ENCODE measurements at places on chromosomes 3 and 15.

- DNase-seq: no peak
Observed at GRCh38 chr15:63494408-63494807, 10.0 kb upstream of the USP3 start.

- DNase-seq: no peak
Observed at GRCh38 chr3:71859123-71859519, 74.2 kb upstream of the PROK2 start.

GRCh38 chr15:57327985-57328471 is 48.3 kb upstream of the CGNL1 start:
- peak; percentile 84 for DNase-seq

DNA sequence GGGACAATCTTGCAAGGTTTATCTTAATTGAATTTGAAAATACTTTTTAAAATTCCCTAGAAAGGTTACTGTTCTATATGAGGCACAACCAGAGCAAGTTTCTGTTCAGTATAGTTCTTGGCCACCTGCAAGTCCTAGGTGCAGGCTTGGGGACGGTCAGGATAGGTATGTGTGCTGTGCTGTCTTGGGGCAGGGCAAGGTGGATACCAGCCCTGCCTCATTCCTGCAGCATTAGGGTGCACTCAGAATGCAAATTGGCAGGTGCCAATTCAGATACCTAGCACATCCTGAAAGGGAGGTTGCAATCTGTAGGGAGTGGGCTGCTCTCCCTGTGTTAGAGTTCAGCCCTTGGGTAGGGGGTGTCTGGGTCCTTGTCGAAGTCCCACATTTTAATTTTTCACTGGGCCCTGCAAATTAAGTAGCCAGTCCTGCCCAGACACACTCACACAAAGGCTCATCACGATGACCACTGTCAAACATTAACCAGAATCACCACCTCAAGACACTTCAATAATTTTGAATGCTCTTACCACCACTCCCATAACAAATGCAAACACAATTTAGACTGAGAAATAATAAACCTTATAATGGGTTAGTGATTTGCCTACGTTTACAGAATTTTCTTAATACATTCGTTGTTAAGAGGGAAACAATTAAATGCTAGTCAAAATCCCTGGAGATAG is 838.0 kb upstream of the NR2F2 start:
- DNase-seq: no peak

GRCh38 chr3:8460815-8461456 is 40.7 kb upstream of the LMCD1 start:
- DNase-seq: peak; percentile 51

GRCh38 chr15:96323319-96324145 is 7.0 kb upstream of the NR2F2 start:
- peak; percentile 14 for DNase-seq

DNA sequence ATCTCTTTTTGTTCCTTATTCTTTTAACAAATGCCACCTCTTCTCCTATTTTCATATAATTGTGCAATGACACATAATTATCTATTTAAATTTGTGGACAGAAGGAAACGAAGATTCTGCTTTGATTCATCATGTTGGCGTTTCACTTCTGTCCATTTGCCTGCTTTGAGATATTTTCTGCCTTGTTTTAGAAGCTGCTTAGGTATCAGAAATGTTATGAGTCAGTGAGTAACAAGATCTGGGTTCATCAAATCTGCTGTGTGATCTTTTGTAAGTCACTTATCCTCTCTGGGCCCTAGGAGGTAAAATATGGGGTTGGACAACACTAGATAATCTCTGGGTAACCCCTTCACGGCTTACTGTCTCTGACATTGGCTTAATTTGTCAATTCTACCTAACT is 7.3 kb upstream of the MINDY4B start:
- DNase-seq: no peak

DNA sequence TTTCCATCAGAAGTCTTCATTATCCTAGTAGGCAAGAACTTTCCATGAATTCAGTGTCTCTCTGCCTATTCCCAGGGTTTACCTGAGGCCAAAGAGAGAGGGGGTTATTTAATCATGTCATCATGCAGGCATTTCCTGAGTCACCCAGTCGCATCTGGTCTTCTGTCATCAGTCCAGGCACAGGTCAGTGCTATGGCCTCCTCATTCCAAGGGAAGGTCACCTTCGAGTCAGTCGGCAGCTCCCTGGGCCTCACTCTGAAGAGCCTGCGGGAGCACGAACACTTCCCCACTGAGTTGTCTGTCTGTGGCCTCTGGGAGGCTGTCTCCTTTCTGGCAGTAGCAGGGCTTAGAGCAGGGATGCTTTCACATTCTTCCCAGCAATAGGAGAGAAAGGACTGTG is 26.2 kb upstream of the LRTM1 start:
- DNase-seq: peak; percentile 86

- DNase-seq: no peak
Observed at GRCh38 chr15:72737723-72738122, 45.8 kb downstream of the ADPGK start.

- peak; percentile 20 for DNase-seq
Observed at GRCh38 chr3:192929755-192930547, 12.3 kb upstream of the MB21D2 start.

DNA sequence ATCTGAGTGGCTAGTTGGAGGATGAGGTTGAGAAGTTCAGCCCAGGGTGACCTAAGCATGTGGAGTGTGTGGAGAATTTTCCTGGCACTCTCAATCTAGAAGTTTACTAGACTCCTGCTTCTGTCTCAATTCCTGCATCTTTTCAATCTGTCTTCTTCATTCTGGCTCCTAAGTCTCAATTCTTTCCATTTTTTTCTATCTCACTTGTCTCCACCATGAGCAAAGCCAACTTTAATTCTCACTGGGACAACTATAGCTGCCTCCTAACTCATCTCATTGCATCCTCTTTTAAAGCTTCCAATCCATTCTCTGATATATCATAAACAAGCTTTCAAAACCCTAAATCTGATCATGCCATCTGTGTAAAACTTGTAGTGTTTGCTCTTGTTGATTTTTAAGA is 569.3 kb downstream of the NAALADL2 start:
- DNase-seq: no peak

GRCh38 chr15:35701402-35702046 is 155.6 kb upstream of the DPH6 start:
- DNase-seq: no peak

DNA sequence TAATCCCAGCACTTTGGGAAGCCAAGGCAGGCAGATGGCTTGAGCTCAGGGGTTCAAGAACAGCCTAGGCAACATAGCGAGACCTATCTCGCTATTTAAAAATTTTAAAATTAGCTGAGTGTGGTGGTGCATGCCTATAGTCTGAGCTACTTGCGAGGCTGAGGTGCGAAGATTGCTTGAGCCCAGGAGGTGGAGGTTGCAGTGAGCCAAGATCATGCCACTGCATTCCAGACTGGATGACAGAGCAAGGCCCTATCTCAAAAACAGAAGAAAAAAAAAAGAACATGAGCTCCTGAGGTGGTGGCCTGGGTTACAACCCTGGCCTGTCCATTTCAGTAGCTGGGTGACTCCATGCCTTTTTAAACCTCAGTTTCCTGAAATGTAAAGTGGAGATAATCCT is 7.2 kb downstream of the DNASE1L3 start:
- no peak for DNase-seq

- DNase-seq: peak; percentile 70
Observed at GRCh38 chr3:71583566-71584393, at the start of gene FOXP1. Gene FOXP1, minus strand, starts transcription at chr3:71583728. Its CDS starts 385,347 bp downstream, at chr3:71198381.

- no peak for DNase-seq
Observed at GRCh38 chr3:142088522-142088921, 60.8 kb downstream of the TFDP2 start.

- DNase-seq: peak; percentile 20
Observed at GRCh38 chr15:29857221-29857789, 35.0 kb upstream of the TJP1 start.

DNA sequence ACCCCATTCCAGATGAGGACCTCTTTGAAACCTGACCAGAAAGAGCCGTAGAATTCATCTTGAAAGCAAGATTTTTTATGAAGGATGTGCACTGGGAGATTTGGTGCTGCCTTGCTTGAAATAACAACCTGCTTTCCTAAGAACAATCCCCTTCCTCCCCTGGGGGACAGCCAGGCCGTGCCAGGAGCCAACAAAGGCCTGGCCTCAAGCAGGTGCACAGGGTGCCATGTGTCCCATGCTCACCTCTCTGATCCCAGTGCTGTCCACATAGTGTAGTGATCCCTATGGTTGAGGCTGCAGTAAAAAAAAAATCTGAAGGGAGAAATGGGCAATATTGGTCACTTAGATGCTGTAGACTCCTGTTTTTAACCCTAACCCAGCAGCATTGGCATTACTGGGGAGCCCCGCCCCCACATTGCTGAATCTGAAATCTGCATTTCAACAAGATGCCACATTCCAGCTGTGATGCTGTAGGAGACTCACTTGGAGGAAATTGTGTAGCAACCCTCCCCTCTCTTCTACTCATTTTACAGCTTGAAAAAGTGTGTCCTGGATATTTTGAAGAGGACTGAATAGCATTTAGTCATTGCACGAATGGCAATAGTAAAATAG is 171.2 kb downstream of the APBA2 start:
- DNase-seq: no peak

- no peak for DNase-seq
Observed at GRCh38 chr3:23390446-23390845, 187.3 kb downstream of the UBE2E2 start.

GRCh38 chr3:113231827-113232253 is 20.5 kb downstream of the BOC start:
- DNase-seq: peak; percentile 78

DNA sequence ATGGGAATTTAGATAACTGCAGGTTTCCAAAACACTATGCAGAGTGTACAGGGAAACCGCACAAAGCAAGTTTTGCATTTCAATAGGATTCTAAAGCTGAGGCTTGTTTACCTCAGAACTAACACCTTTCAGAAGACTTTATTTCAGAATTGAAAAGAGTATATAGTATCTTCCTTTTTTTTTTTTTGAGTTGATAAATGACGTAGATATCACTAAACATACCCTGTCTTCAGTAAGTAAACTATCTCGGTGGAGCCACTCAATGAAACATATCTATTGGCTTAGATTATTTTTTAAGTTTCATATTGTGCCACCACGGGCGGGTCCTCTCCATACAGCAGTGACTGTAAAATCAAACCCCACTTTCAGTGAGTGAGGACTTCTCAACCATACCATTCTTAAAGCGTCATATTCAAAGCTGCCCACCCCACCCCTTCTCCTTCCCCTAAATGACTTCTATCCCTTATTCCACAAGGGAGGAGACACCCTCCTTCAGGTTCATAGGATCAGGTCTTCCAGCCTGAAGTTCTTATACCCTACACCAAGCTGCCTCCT is 2.0 kb upstream of the TBL1XR1 start:
- no peak for DNase-seq

- DNase-seq: peak; percentile 6
Observed at GRCh38 chr15:25933456-25934158, 70.5 kb upstream of the ATP10A start.

- DNase-seq: no peak
Observed at GRCh38 chr3:174333640-174334039, 525.5 kb upstream of the NAALADL2 start.

DNA sequence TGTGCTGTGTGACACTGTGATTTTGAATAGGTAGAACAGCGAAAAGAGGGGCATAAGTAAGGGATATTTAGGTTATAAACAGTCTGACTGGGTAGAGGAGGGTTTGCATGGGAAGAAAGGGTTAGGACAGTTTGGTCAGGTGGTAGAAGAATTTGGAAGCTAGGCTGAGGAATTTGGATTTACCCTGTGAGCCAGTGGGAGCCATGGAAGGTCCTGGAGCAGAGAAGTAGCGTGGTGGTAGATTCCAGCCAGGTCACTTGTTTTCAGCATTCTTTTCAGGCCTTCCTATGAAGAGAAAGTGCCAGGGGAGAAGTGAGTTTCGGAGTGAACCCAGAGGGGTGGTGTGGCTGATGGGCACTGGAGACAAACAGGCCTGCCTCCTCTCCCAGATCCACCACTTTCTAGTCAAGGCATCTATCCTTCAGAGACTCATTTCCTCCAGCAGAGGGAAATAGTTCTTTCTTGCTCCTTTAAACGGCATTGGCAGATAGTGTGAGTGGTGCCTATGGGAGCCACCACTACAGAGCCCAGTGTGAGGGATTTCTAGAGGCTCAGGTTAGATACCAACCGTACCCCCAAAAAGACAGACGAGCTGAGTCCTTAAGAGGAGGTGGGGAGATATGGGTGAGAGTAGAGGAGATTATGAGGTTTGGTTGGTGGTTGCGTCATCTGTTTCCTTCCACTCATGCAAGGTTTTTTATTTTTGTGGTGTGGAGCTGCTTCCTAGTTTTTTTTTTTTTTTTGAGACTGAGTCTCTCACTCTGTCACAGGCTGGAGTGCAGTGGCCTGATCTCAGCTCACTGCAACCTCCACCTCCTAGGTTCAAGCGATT is 21.2 kb downstream of the PXK start:
- peak; percentile 53 for DNase-seq

DNA sequence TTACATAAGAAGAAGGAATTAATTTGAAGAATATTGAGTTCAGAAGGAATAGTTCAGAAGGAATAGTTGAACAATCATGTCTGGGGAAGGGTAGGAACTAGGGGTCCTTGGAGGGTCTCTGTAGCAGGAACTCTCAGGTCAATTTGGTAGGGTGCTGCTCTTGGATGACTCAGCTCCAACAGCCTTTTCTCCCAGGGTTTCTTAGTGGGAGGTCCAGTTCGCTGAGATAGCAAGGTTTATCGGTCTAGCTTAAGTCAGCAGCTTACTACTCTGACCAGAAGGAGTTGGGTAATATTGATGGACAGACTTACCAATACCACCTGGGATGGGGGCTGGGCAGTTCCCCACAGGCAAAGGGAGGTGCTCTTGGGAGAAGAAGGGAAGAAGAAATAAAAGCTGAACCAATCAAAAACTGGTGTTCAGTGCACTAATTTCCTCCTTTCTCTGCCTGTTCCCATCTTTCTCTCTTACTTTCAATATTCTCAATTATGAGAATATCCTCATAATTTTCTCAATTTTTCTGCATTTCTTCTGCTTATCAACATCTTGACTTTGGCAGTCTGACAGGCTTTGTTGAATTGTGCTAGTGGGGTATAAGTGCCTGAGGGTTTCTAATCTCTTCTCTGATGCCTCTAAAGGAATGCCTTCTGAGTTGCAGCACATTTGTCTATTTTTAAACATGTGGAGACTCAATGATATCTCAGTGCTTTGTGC is 14.4 kb upstream of the MITF start:
- DNase-seq: peak; percentile 47

- no peak for DNase-seq
Observed at GRCh38 chr3:64816355-64816754, 128.6 kb upstream of the ADAMTS9 start.

DNA sequence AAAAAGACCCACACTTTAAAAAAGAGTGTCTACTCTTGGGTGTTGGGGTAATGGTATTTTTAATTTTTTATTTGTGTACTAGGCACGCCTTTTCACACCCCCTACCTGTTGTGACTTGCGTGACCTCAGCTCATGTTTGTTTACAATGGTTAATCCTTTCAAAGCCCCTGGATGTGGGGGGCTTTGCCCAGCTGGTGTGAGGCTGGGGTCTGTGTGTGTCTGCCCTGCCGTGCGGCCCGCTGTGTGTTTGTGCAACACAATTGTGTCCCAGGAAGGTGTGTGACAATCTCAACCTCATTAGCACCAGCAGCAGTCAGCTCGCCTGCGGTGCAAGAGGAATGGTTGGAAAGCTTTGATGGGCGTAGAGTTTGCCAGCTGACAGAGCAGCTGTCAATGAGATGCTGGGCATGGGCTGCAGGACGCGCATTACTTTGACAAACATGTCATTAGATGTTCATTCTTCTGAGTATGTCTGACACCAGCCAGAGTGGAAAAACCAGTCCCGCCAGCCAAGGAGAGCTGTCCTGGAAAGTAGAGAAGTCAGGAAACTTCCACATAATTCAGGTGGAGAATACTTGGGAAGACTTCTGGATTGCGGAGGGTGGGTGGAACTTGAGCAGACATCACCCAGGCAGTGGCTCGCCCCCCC is 9.6 kb downstream of the LRRK1 start:
- no peak for DNase-seq
